Stimulated activated CD8-positive, alpha-beta memory T cell treated with anti-CD3 and anti-CD28 coated beads, Interleukin-7, amount 100 ng/mL, for 1 hour (primary cell): ENCODE measurements at places on chromosomes 4 and X.

DNA sequence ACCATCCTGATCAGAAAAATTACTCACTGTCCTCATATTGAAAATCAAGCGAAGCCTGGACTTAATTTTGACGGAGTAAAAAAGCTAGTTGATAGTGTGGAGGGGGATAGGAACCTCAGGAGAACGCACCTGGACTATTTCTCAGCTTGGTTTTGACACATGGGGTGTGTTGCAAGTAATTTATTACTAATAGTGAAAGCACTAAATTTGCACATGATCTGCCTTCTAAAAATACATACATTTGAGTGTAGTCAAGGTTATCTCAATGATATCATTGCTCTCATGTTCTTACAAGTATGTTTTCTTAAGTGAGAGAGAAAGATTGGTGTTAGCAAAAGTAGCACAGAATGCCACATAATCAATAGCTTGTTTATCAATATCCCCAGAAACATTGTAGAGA, 29.5 kb downstream of the LRIT3 start:
- DNase-seq, result no peak

GRCh38 chr4:8473920-8474590, 33.5 kb downstream of the TRMT44 start:
- DNase-seq, result no peak

DNA sequence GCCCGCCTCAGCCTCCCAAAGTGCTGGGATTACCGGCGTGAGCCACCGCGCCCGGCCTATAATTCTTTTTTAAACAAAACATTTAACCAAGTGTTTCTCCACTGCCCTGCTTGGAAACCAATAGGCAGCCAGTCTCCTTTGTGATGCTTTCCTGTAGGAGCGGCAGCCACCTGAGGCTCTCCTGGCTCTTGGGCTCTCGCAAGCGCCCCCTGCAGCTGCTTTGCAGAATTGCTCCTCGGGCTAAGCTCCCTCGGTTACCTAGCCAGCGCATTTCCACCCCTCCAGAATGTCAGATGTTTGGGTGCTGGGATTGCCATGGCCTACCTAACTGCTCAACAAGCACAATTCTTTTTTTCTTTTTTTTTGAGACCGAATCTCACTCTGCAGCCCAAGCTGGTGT, 7.7 kb downstream of the S100P start:
- no peak for DNase-seq

DNA sequence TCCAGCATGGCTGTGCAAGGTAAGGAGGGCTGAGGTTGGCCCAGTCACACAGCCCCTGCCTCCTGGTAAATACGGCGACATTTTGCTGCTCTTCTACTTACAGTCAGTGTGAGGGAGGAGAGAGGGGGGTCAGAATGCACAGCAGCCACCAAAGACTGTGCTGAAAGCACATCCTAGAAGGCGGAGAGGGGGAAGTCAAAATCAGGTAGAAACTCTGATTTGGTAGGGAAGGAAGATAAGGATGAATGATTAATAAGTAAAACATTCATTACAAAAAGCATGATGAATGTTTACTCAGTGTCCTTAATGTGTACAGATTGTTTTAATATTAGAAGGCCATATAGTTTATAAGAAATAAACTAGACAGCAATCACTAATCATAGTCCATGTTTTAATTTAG, 57.5 kb downstream of the ADD1 start:
- DNase-seq, result no peak

DNA sequence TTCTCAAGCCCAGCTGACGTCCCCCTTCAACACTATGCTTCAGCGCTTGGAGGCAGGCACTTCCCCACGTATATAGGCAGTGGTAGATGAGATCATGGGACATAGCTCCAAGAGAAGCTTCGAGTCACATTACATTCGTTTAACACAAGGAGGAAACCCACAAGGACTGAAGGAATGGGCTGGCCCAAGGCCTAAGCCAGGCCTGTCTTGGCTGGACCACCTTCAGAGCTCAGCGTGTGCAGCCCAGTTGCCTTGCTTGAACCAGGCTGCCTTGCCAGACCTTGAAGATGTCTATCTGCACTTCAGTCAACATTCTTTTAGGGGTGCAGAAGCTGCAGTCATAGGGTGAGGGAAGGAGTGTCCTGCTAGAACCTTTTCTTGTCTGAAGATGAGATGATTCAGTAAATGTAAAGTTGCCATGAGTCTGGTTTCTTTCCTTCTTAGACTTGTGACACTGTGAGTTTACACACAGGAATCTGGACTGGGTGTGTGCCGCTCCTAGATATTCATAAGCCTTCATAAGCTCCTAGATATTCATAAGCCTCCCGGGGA, 144.1 kb upstream of the RBPJ start:
- DNase-seq, result no peak

DNA sequence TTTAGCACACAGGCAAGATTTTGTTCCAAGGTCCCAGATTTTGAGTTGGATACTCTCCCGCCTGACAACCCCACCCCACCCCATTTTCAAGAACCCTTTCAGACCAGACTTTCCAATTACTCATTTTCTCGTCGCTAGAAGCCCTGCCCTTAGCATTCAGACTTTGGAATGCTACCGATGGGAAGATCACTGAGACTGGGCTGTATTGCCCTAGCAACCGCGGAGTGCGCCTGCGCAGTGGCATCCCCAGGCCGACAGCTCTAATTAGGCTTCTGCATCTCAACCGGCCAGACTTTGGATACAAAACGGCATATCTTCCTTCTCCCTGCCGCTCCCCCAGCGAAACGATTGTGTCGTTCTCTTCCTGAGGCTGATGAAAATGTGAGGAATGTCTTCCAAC, 3.4 kb downstream of the MAGEE2 start:
- DNase-seq, result no peak
